ENCODE measurements at places on chromosomes 12 and 14.

DNA sequence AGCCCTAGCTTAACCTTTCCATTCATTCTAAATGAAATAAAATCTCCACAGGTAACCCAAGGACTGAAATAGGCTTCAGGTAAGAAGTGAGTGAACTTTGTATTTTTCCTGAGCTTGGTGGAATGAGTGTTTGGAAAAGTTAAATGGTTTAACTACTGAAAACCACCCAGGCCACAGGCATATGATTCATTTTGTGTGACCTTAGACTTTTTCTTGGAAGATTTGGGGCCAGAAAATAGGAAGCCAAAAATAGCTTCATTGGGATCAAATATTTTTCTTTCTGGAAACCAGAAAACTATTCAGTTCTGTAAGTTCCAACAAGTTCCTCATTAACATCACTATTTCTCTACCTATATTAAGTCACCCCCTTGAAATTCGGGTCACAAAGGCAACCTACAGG lies 212.6 kb downstream of the PCNX1 start:
- DNase-seq, result no peak

GRCh38 chr14:64080452-64080851 lies 213.7 kb downstream of the ESR2 start:
- DNase-seq, result no peak

- DNase-seq, result peak; percentile 42
Measured at GRCh38 chr14:103624860-103625259, 4.2 kb upstream of the KLC1 start.

- DNase-seq, result no peak
Measured at GRCh38 chr12:13343375-13343774, 146.8 kb downstream of the EMP1 start.

DNA sequence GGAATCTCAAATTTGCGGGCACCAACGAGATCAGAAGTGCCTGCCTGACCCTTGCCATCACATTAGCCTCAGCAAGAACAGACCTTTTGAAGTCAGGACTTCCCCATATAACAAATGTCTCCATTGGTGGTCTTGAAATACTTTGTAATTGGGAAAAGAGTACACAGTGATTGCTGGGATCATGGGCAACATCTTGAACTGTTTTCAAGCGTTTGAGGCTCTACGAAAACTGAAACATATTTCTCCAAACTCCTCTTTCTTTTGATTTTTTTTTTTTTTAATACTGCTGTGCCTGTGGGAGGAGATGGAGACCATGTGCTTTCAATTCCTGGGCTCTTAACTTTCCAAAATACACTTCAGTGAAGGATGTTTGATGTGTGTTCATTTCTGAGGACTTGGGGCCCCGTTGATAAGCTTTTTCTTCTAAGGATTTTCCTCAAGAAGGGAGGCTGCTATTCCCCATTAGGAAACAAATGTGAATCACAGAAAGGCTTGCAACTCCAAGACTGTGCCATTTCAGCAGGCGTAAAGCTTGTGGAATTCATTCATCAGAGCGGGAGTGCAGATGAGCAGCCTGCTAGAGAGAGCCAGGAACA lies 94.5 kb downstream of the TMEM132C start:
- DNase-seq, result no peak

GRCh38 chr12:105832806-105833205 lies 305.9 kb downstream of the NUAK1 start:
- no peak for DNase-seq

GRCh38 chr12:102441077-102441596 lies 39.2 kb downstream of the IGF1 start:
- DNase-seq, result no peak

DNA sequence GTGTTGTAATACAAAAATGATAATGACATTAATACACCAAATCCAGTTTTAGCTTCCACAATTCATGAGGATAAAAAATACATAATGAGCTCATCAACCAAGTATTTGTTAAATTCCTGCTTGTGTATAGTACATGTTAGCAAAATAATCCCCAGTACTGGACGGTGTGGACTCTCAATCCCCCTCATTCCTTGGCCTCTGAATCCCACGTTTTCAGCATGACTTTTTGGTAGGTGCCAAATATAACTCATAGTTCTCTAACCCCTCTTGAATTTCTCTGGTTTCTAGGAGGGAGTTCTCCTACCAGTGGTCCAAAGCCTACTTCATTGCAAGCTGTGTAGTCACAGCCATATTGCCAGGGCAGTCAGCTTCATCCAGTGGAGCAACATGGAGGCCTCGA lies 41.4 kb upstream of the EPS8 start:
- DNase-seq, result no peak

GRCh38 chr14:29111554-29111953 lies 345.0 kb downstream of the FOXG1 start:
- DNase-seq, result no peak

GRCh38 chr12:126434412-126434985 lies 1369.3 kb downstream of the AACS start:
- no peak for DNase-seq

GRCh38 chr12:15928346-15928745 lies 17.2 kb downstream of the DERA start:
- no peak for DNase-seq

DNA sequence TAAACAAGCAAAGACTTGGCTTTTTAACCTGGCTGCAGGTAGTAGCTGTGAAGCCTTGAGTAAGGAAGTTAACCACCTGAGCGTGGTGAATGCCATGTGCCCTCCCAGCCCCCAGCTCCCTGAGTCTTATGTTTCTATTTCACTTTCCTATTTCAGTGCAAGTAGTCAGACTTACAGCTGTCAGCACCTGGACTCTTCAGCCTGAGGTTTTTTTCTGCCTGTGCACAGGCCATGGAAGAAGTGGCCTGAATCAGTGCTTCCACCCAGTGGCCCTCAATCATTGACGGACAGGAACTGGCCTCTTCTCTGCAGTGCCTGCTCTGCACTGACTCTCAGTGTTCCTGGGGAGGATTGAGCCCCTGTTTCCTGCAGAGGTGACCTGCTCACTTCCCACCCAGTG lies 796.4 kb downstream of the MED13L start:
- no peak for DNase-seq

DNA sequence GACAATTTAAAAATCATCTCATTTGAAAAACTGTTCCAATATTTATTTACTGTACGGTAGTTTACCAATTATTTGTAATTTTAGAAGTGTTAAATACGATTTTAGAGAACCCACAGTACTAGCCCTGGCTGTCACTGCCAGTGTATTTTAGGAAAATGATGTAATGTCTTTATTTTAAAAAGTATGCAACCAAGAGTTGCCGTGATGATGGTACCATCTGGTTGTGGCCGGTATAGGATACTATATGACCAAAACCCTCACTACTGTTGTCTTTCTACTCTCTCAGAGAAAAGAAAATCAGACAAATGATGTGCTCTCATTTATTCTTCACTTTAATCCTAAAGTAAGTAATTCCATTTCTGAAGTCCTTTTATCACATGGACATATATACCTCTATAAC lies 395.0 kb downstream of the FOXG1 start:
- DNase-seq, result no peak

GRCh38 chr14:101966742-101967141 lies 2.4 kb downstream of the DYNC1H1 start:
- DNase-seq, result no peak

DNA sequence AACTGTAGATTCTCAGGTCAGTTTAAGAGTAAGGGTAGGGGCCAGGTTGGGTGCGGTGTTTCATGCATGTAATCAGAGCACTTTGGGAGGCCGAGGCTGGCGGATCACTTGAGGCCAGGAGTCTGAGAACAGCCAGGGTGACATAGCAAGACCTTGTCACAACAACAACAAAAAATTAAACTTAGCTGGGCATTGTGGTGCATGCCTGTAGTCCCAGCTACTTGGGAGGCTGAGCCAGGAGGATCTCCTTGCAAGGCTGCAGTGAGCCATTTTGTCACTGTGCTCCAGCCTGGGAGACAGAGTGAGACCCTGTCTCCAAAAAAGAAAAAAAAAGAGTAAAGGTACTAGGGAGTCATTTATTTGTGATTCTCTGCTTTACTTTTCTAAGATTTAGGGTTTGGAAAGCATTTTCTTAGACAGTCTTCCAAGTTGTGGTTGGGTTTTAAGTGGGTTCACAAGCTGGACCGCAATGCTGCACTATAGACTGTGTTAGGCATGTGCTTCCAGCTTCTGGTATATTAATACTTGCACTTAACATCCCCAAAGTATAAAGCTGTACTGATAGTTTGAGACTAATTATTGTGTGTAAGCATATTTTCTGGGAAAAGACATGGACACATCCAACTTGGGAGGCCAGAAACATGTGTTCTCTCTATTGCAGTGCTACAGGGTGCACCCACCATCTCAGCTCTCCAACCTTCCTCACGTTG lies 49.1 kb upstream of the HECTD1 start:
- DNase-seq, result no peak

DNA sequence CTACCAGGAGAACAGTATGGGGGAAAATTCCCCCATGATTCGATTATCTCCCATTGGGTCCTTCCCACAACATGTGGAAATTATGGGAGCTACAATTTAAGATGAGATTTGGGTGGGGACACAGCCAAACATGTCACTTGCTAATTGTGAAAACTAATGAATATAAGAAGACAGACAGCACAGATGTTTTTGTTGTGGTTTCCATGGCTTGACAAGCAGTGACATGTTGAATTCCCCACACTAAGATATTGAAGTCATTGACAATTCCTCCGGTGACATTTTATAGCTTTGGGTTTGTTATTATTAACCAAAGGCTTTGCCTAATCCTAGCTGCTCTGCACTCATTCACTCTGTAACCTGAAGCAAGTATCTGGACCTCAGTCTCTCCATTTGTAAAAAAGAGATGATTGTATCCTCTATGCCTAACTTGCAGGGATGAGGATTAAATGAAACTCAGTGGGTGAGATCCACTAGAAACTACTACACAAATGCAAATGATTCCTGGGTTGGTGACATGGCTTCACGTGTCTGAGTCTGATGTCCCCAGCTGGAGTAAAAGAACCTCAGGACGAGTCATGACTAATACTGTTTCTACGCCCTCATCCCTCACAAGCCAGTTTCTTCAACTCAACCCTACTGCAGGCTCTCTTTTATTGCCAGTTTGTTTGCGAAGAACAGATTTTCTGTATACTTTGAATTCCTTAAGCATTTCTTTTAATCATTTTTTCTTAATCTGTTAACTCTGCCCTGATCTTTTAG lies 71.6 kb downstream of the ASCL1 start:
- DNase-seq, result no peak

GRCh38 chr14:60250257-60251035 lies 1.4 kb downstream of the PPM1A start:
- no peak for DNase-seq

- no peak for DNase-seq
Measured at GRCh38 chr14:51185180-51185579, 54.9 kb upstream of the TMX1 start.

- no peak for DNase-seq
Measured at GRCh38 chr12:109686523-109686922, 27.1 kb upstream of the FAM222A start.

GRCh38 chr12:119460876-119461275 lies 126.3 kb downstream of the CCDC60 start:
- DNase-seq, result no peak

- DNase-seq, result no peak
Measured at GRCh38 chr12:126055521-126055920, 990.3 kb downstream of the AACS start.

DNA sequence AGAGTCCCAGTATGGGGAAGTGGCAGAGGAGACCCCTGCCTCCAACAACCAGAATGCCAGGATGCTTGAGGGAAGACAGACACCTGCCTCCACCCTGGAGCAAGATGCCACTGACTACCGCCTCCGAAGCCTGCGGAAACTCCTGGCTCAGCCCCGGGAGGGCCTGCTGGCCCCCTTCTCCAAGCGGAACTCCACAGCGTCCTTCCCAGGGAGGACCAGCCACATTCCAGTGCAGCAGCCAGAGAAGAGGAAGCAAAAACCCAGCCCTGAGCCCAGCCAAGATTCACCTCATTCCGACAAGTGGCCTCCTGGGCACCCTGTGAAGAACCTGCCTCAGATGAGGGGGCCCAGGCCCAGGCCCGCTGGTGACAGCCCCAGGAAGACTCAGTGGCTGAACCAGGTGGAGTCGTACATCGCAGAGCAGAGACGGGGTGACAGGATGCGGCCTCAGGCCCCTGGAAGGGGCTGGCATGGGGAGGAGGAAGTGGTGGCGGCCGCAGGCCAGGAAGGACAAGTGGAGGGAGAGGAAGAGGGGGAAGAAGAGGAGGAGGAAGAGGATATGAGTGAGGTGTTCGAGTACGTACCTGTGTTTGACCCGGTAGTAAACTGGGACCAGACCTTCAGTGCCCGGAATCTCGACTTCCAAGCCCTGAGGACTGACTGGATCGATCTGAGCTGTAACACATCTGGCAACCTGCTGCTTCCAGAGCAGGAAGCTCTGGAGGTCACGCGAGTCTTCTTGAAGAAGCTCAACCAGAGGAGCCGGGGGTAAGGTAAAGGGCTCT lies 93.7 kb downstream of the B4GALNT3 start:
- DNase-seq, result peak; percentile 62

GRCh38 chr12:117387832-117388231 lies 26.4 kb upstream of the NOS1 start:
- DNase-seq, result no peak

GRCh38 chr12:96425321-96425720 lies 25.1 kb upstream of the CDK17 start:
- no peak for DNase-seq
